Keratinocyte (primary cell): ENCODE measurements at places on chromosomes 7 and 10.

GRCh38 chr10:314381-314780 lies 179.1 kb downstream of the ZMYND11 start:
- no peak for DNase-seq

GRCh38 chr7:37201876-37202198 lies 246.8 kb downstream of the ELMO1 start:
- DNase-seq = no peak

- no peak for DNase-seq
Observed at GRCh38 chr10:11793762-11794479, 29.2 kb upstream of the PROSER2 start.

DNA sequence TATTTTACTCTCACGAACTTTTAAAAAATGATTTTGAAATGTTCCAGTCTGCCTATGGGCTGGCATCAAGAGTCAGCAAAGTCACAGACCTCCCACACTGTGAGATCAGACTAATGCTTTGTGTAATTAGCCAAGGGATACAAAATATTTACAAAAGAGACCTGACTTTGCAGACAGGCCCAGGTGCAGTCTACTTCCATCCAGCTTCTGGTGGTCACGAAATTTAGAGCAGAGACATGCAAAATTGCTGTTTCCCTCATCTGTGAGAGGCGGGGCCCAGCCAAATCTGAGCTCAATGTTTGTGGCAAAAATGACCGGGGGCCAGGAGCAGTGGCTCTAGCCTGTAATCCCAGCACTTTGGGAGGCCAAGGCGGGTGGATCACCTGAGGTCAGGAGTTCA lies 82.5 kb upstream of the PITRM1 start:
- DNase-seq = no peak

DNA sequence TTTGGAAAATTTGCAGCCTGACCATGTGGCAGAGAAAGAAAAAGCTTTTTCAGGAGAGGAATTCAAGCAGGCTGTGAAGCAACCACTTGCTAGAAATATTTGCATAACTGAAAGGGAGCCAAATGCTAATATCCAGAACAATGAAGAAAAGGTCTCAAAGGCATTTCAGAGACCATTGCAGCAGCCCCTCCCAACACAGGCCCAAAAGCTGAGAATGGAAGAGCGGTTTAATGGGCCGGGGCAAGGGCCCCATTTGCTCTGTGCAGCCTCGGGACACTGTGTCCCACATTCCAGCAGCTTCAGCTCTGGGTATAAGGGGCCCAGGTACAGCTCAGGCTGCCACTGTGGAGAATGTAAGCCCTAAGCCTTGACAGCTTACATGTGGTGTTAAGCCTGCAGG lies 918.1 kb upstream of the POT1 start:
- DNase-seq = no peak
